ENCODE measurements at places on chromosomes 11 and 22.

DNA sequence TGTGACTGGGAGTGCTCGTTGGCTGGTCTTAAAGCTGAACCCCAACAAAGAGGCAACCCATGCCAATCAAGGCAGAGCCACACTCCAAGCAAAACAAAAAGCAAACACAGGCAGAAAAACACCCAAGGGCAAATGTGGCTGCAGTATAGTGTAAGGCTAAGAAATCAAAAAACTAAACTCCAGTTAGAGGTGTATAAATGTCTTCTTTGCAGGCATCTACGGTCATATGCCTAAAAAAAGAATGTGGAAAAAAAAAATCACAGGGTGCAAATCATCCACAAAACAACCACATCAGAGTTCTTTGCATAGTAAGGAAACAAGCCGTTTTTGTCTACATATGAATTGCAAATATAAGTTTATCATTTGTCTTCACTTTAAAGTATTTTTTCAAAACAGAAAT lies 27.8 kb downstream of the ARFGAP3 start:
- no peak for DNase-seq

GRCh38 chr11:65803797-65804492 lies 17.1 kb downstream of the OVOL1 start:
- no peak for DNase-seq

GRCh38 chr11:31608995-31609394 lies 99.4 kb downstream of the ELP4 start:
- DNase-seq: no peak

DNA sequence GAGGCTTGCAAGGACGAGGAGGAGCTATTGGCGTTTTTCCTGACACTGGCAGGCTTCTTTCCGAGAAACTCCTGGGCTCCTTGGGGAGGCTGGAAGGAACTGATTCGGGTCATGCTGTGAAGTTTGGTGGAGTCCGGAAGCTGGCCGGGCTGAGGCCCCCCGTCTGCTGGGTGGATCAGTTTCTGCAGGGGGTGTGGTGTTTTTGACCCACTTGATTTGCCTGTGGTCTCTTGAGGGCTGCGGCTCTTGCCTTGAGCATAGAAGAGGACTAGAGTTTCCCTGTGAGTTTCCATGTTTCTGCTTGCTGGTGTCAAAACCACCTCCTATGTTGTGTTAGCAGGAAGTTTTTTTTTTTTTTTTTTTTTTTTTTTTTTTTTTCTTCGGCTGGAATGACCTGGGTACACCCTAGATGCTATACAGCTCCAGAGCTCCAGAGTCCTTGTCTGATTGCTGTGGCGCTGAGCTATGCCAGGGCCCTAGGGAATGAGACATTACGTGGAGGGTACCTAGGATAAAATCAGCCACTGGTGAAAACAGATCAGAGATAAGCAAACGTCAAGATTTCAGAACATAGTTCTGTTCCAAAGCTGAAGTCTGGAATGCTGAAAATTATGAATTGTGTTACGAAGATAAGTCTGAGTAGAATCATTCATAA lies 728 bp downstream of the TBC1D22A start:
- DNase-seq: no peak

DNA sequence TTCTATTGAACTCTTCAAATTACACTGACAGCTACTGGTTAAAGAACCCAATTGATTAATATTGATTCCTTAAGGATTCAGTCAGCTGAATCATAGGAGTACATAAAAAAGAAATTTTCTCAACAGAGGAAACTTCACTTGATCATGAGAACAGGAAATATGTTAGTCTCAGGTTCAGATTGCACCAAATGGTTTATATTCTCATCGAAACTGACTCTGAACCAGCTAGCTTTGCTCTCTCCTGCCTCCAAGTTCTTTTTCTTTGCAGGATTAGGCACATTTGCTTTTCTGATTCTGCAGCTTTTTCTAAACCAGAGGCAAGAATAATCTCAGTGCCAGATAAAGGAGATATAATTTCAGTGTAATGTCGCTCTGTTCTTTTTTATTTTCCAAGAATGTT lies 33.2 kb upstream of the CTSC start:
- no peak for DNase-seq

DNA sequence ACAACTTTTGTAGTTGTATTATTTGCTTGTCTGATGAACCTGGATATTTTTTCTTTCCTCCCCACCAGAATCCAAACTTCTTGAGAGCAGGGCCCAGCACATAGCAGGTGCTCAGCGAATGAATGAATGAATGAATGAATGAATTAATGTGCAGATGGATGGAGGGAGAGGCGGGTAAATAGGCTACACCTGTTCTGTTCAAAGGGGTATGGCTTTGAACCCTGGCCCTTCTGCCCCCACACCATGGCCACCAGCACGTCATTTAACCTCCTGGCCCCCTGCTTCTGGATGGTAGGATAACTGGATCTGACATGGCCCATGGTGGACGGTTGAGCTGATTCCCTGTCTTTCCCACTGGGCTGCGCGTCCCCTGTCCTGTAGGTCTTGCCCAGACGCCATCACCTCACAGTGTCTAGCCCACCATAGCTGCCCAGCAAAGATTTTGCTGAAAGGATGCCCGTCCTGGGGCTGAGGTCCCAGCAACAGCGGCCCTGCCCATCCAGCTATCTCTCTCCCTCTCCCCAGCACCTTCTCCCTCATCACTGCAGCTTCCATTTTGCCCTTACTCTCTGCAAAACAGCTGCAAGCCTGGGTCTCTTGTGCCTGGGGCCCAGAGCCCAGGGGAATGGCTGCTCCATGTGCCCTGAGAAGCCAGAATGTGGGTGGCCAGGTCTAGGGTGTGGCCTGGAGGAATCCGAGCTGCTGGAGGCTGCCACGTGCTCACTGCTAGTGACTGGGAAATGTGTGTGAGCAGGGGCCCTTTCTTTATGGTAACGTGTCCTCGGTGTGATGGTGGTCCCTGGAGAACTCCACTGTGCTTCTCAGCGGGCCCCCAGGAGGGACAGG lies 49.3 kb upstream of the LINC01488 start:
- no peak for DNase-seq

DNA sequence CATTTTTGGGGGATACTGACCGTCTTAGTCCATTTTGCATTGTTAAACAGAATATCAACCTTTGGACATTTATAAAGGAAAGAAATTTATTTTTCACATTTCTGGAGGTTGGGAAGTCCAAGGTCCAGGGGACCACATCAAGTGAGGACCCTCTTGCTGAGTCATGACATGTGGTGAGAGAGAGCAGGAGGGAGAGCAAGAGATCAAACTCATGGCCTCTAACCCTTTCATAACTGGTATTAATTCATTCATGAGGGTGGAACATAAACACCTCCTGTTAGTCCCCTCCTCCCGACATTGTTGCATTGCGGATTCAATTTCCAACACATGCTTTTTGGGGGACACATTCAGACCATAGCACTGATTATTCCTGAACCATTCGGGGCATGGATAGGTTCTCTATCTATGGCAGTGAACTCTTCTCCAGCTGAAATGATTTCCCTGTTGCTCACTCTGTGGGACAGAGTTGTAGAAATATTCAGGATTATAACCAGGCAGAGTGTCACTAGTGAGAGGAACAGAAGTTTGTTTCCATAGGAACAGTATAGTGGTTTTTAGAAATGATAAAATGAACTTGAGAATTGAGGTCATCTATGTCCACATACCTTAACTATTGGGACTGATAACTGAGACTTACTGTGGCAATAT lies 88.2 kb upstream of the OR9Q1 start:
- no peak for DNase-seq

DNA sequence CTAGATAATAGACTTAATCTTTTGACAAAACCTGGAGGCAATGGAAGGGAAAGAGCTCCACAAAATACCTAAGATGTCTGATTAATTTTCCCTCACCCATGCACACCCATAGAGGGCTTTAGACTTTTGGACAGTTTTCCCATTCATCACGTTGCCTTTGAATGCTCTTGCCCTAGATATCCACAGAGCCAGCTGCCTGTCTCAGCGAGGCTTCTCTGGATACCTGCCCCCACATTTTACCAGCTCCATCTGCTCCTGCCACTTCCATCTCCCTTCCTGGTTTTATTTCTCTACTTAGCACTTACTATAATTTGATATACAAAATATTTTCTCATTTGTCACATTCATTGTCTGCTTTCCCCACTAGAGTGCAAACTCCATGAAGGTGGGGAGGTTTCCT lies 136.8 kb downstream of the FDX1 start:
- no peak for DNase-seq

DNA sequence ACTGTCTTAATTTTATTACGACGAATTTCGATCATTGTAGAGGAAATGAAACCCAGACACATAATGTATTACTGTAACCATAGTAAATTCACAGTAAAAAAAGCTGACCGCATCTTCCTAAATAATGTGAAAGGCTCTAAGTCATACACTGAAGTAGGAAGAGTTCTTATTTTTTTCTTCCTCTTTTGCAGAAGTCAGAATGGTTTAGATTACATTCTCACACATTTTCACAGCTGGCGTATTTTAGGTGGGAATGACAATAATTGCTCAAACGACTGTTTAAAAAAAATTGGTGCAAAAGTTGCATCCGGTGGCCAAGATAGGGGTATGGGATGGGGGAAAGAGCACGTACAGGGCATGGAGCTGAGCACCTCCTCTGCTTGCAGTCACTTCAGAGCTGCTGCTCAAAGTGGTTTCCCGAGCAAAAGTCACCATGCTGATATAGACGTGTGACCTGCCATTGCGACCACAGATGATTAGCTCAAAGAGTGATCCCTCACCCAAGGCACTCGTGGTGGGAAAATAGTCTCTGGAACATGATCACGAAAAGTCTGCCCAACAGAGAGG lies 35.3 kb downstream of the MMP13 start:
- no peak for DNase-seq

Measured in HTR-8/SVneo (cell line).